ENCODE measurements at places on chromosomes 5 and 9.

DNA sequence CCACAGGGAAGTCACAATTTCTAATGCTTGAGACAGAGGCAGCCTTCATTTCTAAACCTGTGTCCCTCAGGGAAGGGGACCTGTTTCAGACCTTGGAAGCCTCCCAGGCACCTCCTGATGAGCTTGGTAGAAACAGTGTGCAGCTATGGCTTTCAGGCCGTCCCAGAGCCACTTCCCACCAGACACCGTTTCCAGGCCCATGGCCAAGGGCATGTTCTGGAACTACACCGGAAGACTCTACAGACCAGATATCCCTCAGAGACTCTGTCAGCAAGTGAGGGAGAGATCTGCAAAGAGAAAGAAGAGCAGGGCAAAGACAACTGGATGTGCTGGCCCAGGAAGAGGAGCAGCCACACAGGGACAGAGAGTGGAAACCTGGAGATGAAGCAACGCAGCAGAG lies 82.2 kb upstream of the HSPA9 start:
- no peak for DNase-seq

- DNase-seq, result no peak
These were observed 2.6 kb downstream of the CCL19 start for GRCh38 chr9:34688329-34689115.

DNA sequence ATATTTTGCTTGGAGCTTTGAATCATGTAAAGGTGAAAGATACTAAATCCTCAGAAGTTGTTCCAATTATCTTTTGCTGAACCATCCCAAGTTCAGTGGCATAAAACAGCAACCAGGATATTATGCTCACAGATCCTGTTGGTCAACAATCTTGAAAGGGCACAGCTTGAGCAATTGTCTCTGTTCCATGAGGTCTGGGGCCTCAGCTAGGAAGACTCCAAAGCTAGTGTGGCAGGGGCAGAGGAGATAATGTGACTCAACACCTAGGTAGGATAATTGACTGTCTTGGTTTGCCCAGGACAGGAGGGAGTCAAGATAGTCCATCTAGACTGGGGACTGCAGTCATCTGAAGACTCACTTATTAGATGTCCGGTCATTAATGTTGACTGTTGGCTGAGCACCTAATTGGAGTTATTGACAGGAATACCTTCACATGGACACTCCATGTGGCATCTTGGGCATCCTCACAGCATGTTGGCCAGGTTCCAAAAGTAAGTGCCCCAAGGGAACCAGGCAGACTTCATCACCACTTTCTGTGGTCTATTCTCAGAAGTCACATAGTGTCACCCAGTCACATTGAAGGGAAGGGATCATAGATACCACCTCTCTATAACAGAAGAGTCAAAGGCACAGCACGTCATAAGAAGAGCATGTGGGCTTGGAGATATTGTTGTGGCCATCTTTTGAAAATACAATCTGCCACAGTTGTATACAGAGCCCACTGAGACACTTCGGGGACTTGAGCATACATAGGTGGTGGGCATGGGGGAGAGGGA lies 88.4 kb upstream of the GPBP1 start:
- DNase-seq, result no peak

- DNase-seq, result no peak
These were observed 37.5 kb downstream of the ERGIC1 start for GRCh38 chr5:172871536-172871935.

GRCh38 chr5:175800656-175801081 lies 70.7 kb upstream of the CPLX2 start:
- DNase-seq, result no peak

DNA sequence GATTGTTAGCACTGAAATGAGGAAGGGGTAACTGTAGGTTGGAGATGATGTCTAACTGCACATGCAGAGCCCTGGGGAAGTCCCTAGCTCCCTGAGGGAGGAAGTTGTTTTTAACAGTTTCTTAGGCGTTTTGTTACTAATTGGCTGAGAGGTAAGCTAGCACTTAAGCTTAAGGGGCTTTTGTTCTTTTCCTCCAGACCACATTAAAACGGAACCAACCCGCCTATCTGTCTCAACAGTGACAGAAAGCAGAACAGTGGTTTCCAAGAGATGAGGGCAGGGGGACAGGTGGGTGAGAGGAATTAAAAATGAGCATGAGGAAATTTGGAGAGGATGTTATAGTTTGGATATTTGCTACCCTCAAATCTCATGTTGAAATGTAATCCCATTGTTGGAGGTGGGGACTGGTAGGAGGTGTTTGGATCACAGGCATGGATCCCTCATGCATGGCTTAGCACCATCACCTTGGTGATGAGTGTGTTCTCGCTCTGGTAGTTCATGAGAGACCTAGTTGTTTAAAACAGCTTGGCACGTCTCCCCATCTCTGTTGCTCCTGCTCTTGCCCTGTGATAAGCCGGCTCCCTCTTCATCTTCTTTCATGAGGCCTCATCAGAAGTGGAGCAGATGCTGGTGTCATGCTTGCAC lies 38.9 kb downstream of the LYRM7 start:
- peak; percentile 80 for DNase-seq

DNA sequence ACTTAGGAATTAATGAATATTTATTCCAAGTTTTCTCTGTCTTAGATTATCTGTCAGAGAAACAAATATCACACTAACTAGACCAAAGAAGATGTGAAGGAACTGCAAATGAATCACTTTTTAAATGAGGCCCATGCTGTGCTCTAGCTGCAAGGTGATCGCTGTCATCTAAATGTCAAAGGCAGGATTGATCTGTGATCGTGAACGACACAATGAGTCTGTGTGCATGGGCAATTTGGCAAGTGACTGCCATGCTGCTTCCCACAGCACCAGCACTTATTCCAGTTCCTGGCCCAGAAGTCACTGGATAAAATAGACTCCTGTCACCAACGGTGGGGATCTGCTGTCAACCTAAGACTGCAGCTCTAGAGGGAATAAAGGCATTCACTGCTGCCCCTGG lies 141.2 kb downstream of the TRIM36 start:
- DNase-seq, result no peak

- DNase-seq, result no peak
These were observed 209.0 kb upstream of the FBXL7 start for GRCh38 chr5:15290953-15291352.

- no peak for DNase-seq
These were observed 161.8 kb upstream of the SPRY4 start for GRCh38 chr5:142486581-142486980.

GRCh38 chr9:98255061-98255577 lies 330 bp downstream of the TBC1D2 start:
- no peak for DNase-seq

- DNase-seq, result peak; percentile 42
These were observed 11.6 kb downstream of the ERP44 start for GRCh38 chr9:100087218-100087617.

GRCh38 chr5:102691434-102691833 lies 63.7 kb upstream of the PAM start:
- DNase-seq, result no peak

GRCh38 chr9:111096051-111096450 lies 57.8 kb upstream of the LPAR1 start:
- no peak for DNase-seq

GRCh38 chr5:59656351-59657254 lies 236.9 kb downstream of the PDE4D start:
- DNase-seq, result no peak

- DNase-seq, result no peak
These were observed 103.3 kb upstream of the HMHB1 start for GRCh38 chr5:143708672-143709071.

GRCh38 chr5:85168474-85168873 lies 783.8 kb upstream of the EDIL3 start:
- DNase-seq, result no peak

DNA sequence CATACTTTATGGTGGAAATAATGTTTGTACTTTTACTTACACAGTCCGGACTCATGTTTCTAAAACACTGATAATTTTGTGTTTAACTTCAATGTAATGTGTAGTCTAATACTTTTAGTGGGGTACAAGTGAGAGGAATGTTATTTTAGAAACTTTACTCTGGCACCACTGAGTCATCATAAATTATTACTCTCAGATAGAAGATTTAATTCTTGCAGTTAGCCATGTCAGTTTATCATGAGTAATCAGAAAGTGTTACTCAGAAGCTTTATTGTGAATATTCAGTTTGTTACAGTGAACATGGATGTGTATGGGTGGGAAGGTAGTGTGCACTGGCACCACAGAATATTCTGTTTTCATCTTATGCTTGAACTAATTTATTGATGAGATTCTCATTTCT lies 20.0 kb downstream of the OGN start:
- DNase-seq, result no peak

GRCh38 chr9:82726424-82727276 lies 336.3 kb downstream of the RASEF start:
- no peak for DNase-seq

DNA sequence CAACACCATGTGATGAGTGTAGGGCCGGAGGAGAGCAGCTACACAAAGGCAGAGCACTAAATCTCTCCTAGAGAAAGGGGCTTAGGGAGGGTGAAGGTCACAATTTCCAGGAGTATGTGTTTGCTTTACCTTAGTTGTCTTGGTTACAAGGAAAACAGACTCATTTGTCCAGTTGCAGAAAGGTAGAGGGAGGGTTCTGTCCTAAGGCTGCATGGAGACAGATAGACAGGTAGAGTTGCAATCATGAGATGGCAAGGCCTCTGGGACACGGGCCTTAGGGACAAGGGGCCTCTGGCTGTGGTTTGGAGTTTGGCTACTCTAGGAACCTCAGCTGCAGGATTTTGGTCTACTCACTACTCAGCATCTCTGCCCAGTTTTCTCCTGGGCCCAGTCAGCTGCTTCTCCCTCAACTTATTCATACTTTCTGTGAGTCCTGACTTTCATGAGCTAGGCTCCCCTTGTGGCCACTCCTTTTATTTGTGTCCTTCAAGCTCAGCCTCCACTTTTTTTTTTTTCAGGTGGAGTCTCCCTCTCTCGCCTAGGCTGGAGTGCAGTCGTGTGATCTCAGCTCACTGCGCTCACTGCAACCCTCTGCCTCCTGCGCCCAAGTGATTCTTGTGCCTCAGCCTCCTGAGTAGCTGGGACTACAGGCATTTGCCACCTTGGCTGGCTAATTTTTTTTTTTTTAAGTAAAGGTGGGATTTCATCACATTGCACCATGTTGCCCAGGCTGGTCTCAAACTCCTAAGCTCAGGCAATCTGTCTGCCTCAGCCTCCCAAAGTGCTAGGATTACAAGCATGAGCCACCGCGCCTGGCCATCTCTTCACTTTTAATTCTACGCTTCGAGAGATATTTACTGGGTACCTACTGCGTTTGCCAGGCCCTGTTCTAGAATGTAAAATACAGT lies 76.6 kb downstream of the PTPDC1 start:
- DNase-seq, result no peak

- DNase-seq, result no peak
These were observed 1044.7 kb downstream of the CDH9 start for GRCh38 chr5:25993701-25994100.

DNA sequence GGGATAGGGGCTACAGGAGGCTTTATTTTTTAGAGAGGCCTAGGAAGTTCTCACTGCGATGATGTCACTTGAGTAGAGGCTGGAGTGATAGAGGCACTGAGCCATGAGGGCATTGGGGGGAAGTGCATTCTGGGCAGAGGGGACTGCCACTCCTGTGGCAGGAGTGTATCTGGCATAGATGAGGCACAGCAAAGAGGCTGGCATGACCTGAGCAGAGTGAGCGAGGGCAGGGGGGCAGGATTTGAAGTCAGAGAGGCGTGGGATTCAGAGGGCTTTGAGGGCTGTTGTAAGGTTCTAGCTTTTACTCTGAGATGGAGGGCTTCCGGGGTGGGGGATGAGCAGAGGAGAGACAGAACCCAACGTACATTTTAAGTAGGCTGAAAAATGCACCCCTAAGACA lies 91.9 kb upstream of the SH3PXD2B start:
- DNase-seq, result no peak

- no peak for DNase-seq
These were observed 119.5 kb upstream of the TNC start for GRCh38 chr9:115237385-115237998.

DNA sequence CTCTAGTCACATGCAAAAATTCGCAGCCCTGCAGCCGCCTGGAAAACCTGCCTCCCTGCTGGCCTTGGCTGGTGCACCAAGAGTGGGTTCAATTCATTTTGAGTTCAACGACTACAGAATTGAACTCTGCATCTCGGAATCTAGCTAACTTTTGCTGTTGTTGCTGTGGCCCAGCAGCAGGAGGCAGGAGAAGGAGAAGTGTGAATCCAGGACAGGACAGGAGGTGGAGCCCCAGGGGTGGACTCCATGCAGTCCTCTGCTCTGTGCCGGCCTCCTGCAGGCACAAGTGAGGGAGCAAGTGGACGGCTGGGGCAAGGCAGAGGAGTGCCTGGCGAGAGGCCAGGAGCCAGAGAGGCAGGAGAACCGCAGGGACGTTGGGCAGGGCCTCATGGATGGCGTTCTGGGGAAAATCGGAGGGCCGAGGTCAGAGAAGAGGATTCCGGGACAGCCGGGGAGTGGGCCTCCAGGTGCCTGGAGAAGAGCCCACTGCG lies 214.2 kb downstream of the FANCC start:
- DNase-seq, result no peak

GRCh38 chr5:56307714-56308333 lies 74.7 kb upstream of the ANKRD55 start:
- no peak for DNase-seq

GRCh38 chr9:20604562-20604961 lies 17.7 kb downstream of the MLLT3 start:
- DNase-seq, result peak; percentile 22

DNA sequence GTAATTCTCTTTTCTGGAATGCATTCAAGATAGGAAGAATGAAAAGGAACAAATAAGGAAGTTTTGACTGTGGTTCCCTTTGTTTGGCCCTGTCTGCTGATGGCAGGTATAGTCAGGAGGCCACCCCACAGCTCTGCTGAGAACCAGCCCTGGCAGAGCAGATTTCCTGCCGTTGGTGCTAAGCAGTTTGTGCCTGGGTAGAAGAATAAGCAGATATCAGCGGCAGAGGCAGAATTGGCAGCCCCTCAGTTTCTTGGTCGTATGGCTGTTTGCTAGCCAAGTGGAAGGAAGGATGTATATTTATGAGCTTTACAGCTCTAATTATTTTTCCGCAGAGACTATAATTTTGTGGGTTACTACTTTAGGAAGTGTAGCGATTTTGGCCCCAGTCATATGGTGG lies 310.2 kb upstream of the RFX3 start:
- no peak for DNase-seq

DNA sequence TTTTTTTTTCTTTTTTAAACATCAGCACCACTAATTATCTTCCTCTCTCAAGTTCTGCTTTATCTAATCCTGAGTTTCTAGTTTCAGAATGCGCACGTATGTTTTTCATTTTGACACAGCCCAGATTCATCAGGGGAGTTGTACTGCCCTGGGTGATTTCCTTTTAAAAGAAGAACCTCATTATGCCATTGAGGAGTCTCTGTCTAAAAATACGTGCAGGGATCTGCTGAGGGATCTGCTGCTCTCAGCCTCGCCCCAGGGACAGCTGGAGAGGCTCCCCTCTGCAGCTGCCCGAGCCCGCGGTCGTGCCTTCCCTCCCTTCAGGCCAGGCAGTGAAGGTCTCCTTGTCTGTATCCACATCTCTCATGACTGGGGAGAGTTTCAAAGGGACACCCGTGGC lies 273.1 kb downstream of the ARHGEF28 start:
- DNase-seq, result no peak

GRCh38 chr5:134818776-134819175 lies 27.0 kb upstream of the C5orf24 start:
- DNase-seq, result no peak

Data from CD4-positive, alpha-beta T cell treated with Interleukin-2 at 100 ng/mL for 4 hours (primary cell).